ENCODE measurements at places on chromosomes 13 and 19.

DNA sequence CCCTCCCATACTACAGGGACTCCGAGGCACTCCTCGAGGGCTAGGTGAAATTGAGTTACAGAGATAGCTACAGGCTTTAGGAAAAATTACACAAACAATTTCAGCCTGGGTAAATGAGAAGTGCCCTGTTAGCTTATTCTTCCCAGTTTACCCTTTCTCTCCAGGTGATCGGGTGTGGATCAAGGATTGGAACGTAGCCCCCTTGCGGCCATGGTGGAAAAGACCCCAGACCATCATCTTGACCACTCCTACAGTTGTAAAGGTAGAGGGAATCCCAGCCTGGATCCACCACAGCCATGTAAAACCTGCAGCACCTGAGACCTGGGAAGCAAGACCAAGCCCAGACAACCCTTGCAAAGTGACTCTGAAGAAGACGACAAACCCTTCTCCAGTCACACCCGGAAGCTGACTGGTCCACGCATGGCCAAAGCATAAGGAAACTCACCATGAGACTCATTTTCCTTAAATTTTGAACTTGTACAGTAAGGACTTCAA, 600.6 kb downstream of the UQCRFS1 start:
- DNase-seq: no peak

GRCh38 chr13:84136582-84136981, 254.3 kb upstream of the SLITRK1 start:
- DNase-seq: no peak

GRCh38 chr19:14536926-14537692, 7.7 kb downstream of the TECR start:
- no peak for DNase-seq

GRCh38 chr19:9584073-9584833, at the start of gene ZNF121:
Gene ZNF121 (minus strand): TSS chr19:9584504. CDS start chr19:9568097, 16,407 bp downstream.
- peak; percentile 79 for DNase-seq

GRCh38 chr13:39451860-39452301, 151.1 kb downstream of the LHFPL6 start:
- DNase-seq: no peak

- no peak for DNase-seq
These were observed 156.4 kb upstream of the FREM2 start for GRCh38 chr13:38530492-38530891.

- DNase-seq: no peak
These were observed 383.1 kb upstream of the GPC6 start for GRCh38 chr13:92843549-92843948.

- no peak for DNase-seq
These were observed 4.0 kb upstream of the FTL start for GRCh38 chr19:48961051-48961649.

- no peak for DNase-seq
These were observed 25.5 kb downstream of the AP2S1 start for GRCh38 chr19:46824890-46825730.

DNA sequence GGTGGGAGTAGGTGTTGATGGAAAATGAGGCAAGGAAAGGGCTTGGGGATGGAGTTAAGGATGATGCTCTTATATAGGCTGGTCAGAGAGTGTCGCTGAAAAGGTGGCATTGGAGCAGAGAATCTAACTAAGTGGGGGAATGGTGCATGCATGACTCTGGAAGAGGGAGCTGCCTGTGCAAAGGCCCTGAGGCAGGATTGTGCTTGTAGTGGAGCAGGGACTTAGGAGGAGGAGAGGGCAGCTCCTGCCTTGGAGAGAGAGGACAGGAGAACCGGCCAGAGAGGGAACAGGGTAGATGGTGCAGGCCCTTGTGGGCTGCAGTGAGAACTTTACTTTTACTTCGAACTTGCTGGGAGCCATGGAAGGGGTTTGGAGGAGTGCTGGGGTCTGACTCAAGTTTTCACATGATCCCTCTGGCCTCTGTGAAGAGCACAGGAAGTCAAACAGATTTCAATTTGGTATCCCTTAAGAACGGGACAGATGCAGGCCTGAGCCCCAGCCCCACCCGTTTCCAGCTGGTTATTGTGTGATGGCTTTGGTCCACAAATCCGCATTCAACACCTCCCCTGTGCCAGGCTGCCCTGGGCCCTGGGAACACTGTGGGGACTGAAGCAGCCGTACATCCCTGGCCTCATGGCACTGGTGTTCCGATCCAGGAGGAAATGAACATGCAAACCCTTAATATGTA, 7.0 kb downstream of the AP2A1 start:
- DNase-seq: no peak

DNA sequence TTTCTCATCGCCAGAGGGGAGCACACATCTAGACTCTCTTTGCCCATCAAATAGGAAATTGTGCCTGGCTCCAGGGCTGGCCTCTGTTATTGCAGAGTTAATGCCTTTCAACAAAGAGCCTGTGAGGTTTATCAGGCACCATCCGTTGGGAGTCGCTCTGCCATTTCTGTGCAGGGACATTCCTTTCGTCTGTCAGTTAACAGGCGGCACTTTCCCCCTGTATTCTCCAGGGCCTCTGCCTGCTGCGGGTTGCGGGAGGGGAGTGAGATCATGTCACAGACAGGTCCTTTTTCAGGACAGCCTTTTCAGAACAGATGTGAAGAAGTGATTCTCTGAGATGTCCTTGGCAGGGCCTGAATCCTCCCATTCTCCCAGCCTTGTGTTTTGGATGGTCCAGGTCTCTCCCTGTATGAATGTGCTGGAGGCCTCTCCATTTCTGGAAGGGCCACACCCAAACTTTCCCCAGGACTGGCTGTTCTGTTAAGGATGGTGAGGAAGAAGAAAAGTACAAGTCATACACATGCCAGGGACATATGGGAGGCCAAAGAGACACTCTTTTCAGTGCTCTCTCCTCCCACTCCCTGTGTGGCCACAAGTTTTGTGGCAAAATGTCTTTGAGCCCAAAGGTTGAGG, 14.9 kb downstream of the SERP2 start:
- no peak for DNase-seq

DNA sequence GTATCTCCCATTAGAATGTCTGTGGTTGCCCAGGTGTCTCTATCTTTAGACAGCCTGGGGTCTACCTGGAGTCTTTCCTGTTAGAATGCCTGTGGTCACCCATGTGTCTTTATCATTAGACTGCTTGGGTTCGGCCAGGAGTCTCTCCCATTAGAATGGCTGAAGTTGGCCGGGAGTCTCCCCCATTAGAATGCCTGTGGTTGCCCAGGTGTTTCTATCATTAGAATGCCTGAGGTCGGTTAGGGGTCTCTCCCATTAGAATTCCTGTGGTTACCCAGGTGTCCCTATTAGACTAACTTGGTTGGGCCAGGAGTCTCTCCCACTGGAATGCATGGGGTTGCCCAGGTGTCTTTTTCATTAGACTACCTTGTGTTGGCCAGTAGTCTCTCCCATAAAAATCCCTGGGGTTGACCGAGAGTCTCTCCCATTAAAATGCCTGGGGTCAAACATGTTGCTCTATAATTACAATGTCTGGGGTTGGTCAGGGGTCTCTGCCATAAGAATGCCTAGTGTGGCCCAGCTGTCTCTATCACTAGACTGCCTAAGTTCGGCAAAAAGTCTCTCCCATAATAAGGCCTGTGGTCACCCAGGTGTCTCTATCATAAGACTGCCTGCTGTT, 1448.7 kb downstream of the UQCRFS1 start:
- DNase-seq: no peak

DNA sequence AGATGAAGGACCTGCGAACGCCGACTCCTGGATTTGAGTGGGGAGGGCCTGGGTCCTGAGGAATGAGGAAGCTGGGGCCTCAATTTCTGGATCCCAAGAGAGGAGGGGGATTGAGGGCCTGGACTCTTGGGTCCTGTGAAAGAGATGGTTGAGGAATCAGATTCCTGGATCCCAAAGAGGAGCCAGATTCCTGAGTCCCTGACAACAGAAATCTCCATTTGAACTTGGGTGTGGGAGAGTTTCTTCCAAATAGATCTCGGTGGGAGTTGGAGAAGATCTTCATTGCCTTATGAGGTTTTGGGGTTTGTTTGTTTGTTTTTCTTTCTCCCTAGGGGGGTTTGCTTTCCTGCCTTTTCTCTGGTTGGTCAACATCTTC, 624 bp downstream of the PSENEN start:
- no peak for DNase-seq

DNA sequence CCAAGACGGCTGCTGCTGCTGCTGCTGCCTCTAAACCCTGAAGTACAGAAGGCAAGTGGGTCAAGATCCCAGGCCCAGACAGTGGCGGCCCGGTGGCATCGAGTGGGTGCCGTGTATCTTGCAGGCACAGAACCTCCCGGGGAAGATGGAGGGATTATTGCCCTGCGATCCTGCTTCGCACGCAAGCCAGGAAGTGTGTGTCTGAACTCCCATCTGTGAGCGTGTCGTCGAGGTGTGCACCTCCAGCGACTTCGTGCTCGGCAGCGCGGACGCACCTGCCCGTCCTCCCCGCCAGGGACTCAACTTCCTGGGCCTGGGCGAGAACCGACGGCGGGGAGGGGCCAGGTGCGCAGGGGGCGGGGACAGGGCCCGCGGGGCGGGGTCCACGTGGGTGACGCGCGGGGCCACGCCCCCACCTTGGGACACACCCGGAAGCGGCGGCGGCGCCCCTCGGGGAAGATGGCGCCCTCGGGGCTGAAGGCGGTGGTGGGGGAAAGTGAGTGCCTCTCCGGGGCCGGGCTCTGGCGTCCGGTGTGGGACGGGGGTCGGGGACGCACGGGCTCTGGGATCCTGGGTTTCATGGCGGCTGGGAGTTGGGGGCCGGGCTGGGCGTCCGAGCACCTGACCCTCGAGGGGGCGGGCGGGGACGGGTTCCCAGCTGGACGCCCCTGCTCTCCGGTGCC, at the start of gene STXBP2:
Gene STXBP2, plus strand, starts transcription at position 420 of the 683 bp plus-strand sequence. Its CDS starts 40 bp downstream, at position 460.
- peak; percentile 88 for DNase-seq

DNA sequence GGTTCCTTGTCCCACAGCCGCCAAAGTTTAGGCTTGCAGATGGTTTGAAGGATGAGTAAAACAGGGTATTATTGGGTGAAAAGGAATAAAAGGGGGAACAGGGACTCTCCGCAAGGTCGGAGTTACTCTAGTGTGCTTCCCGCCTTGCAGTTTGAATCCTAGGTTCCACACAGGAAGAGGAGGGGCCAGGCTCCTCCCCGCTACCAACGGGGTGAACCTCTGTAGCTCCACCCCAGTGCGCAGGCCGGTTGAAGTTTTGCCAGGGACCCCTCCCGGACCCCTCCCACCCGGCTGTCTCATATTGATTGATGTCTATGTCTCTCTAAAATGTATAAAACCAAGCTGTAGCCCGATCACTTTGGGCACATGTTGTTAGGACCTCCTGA, 11.6 kb upstream of the GTF2F2 start:
- DNase-seq: no peak

DNA sequence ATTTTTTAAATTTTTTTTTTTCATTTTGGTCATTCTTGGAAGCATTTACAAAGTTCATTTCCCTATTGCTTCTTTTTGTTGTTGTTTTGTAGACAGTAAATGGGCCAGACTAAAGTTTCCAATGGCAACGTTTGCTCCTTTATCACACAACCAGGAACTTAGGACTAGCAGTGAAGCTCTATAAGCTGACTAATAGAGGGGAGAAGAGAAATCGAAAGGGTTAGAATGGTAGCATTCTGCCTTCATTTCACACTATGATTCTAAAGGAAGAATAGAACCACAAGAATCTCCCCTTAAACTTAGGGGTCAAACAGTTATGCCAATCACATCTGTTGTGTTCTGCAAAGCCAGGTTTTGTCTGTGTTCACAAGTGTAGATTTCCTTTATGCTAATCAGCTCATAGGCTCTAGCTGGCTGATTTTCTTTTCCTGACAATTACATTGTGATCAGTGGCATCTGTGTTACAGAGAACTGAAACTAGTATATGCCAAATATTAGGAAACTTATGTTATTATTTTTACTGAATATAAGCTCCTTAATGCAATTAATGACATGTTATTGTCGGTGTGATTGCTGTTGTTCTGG, 467.3 kb downstream of the DACH1 start:
- DNase-seq: no peak

DNA sequence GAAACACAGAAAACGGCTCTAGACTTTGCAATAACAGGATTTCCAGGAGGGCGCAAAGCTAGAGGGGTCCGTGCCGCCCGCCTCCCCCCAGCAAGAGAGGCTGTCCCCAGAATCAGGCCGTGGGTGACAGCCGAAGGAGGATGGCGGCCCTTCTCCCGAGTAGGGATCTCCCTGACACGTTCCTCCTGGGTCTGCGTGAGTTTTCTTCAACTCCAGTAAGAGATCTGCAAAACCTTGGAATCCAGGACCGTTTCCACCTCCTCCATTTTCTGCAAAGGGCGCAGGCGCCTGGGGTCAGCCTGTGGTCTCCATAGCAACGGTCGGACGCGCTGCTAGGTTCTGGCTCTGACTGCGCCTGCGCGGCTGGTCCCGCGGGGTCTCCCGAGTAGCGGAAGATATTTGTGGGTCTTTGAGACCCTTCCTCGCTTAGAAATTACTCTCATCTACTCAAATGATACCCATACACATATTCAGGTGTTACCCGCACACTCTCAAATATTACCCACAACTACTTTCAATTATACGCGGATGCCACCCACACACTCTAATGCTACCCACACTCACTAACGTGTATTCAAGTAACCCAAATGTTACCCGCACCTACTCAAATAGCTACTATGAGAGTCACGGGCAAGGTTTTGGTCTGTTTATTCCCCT, 2.1 kb downstream of the PNMA8C start:
- no peak for DNase-seq

DNA sequence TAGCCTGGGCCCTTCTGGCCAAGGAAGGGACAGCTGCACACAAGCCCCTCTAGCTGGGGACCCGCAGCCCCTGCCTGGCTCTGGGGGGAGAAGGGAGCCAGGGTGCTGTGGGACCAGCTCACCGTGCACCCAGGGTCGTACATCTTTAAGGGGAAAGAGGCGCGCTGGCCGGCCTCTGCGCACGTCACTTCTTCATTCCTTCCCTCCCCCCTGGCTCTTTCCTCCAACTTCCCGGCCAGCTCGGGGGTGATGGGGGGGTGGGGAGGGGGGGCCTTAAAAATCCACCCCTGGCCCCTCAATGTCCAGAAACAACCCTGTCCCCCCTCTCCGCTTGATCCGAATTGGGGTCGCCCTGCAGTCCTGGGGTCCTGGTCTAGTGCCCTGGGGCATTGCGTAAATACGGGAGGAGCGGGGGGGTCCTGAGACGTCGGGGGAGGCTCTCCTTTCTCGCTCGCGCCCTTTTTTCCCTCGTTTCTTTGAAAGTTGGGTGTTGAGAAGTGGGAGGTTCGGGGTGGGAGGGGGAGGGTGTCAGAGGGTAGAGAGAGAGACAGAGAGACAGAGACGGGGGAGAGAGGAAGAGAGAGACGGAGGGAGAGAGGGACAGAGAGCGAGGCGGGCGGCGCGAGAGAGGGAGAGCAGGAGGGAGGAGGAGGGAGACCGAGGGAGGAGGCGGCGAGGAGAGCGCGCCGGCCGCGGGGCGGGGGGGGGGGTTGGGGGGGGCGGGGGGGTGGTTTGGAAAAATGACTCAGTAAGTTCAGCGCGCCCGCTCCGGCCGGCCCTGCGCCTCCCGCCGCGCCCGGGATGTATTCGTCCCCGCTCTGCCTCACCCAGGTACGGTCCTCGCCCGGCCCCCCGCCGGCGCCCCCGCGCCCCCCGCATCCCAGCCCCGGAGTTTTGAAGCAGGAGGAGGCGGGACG, at the start of gene NFIC:
Gene NFIC, plus strand, starts transcription at position 748 of the 917 bp plus-strand sequence. Its CDS starts 54 bp downstream, at position 802.
- no peak for DNase-seq

GRCh38 chr19:29449371-29449770, 76.4 kb upstream of the VSTM2B start:
- DNase-seq: no peak
